ENCODE measurements at places on chromosomes 2 and 18. TPM values are rescaled to one million over a fixed set of nuclear protein-coding genes. Genes with fewer than 3 reads are reported as not detected.
A peak's percentile ranks its signal among the peaks of the same experiment; 100 is the strongest.

DNA sequence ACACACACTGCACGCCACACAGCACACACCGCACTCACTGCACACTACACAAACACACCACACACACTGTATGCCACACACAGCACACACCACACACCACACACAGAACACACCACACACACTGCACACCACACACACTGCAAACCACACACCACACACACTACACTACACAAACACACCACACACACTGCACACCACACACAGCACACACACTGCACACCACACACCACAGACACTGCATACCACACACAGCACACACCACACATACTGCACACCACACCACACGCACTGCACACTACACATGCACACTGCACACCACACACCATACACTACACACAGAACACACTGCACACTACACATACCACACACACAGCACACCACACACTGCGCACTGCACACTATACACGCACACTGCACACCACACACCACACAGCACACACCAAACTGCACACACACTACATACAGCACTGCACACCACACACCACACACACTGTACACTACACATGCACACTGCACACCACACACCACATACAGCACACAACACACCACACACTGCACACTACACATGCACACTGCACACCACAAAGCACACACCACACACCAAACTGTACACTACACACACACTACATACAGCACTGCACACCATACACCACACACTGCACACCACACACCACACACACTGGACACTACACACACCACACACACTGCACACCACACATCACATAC is 59.6 kb downstream of the ASB1 start:
- DNase-seq = no peak
- H3K27ac ChIP-seq = no peak overlapping the region
- H3K36me3 ChIP-seq = no peaks in the 10 kb centered on the region
- no peaks in the 10 kb centered on the region for H3K27me3 ChIP-seq

- peaks cover 5% of the 10 kb centered on the region for H3K4me1 ChIP-seq
- H3K27me3 ChIP-seq = peaks cover 65% of the 10 kb centered on the region
- DNase-seq = no peak
- no peaks in the 10 kb centered on the region for H3K36me3 ChIP-seq
- no peak overlapping the region for H3K27ac ChIP-seq
These were observed 5.5 kb upstream of the CYS1 start for GRCh38 chr2:10085668-10086059.

DNA sequence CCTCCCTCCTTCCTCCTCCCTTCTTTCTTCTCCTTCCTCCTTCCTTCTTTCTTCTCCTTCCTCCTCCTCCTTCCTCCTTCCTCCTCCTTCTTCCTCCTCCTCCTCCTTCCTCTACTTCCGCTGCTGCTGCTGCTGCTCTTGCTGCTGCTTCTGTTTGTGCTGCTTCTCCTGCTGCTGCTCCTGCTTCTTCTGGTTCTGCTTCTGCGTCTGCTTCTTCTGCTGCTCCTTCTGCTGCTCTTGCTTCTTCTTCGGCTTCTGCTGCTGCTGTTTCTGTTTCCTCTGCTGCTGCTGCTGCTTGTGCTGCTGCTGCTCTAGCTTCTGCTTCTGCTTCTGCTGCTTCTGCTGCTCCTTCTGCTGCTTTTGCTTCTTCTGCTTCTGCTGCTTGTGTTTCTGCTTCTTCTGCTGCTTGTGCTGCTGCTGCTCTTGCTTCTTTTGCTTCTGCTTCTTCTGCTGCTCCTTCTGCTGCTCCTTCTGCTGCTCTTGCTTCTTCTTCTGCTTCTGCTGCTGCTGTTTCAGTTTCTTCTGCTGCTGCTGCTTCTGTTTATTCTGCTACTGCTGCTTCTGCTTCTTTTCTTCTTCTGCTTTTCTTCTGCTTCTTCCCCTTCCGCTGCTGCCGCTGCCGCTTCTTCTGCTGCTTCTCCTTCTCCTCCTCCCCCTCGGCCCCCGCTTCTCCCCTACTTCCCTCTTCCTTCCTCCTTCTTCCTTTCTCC is 8.6 kb downstream of the SNRNP27 start:
- DNase-seq = no peak
- H3K36me3 ChIP-seq = peaks cover 37% of the 10 kb centered on the region
- H3K4me1 ChIP-seq = no peaks in the 10 kb centered on the region
- no peaks in the 10 kb centered on the region for H3K27me3 ChIP-seq
- H3K27ac ChIP-seq = no peak overlapping the region
- H3K4me3 ChIP-seq = no peak overlapping the region

GRCh38 chr2:183149489-183149888 is 25.2 kb downstream of the NUP35 start:
- H3K27ac ChIP-seq = no peak overlapping the region
- H3K36me3 ChIP-seq = peaks cover 8% of the 10 kb centered on the region
- no peak overlapping the region for H3K4me3 ChIP-seq
- peaks cover 2% of the 10 kb centered on the region for H3K4me1 ChIP-seq

- DNase-seq = no peak
- H3K4me1 ChIP-seq = peaks cover 12% of the 10 kb centered on the region
- H3K36me3 ChIP-seq = no peaks in the 10 kb centered on the region
- no peak overlapping the region for H3K27ac ChIP-seq
- H3K4me3 ChIP-seq = no peak overlapping the region
- peaks cover 3% of the 10 kb centered on the region for H3K27me3 ChIP-seq
These were observed 4.0 kb upstream of the MREG start for GRCh38 chr2:216017365-216017764.

DNA sequence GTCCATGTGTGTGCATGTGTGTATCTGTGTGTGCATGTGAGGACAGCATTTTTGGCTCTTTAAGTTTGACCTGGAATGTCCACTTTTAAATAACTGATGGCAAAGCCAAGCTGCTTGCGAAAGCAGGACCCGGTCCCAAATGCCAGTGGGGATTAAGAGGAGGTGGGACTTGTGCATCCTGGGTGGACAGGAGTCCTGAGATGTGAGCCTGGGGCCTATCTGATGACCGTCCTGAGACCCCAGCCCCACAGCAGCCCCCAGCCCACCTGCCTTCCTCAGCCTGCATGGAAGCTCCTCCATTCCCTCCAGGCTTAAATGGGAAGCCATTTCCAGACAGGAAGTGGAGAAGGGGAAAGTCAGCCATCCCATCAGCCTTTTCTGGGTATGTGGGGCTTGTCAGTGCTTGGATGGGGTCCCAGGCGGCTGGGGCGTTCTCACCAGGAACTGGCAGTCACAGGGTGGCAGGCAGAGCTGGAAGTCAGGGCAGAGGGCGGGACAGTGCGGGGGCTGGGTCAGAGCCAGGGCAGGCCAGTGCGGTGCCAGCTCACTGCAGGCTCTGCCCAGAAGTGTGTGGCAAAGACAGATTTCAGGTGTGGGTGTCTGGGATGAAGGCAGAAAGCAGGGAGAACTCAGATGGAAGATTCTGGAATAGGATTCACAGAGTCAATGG is 117.8 kb downstream of the ACKR3 start:
- H3K4me1 ChIP-seq = peaks cover 17% of the 10 kb centered on the region
- DNase-seq = no peak
- H3K27me3 ChIP-seq = peaks cover 12% of the 10 kb centered on the region
- no peak overlapping the region for H3K4me3 ChIP-seq
- no peaks in the 10 kb centered on the region for H3K36me3 ChIP-seq

- peaks cover 20% of the 10 kb centered on the region for H3K4me1 ChIP-seq
- DNase-seq = peak; percentile 53
- H3K36me3 ChIP-seq = no peaks in the 10 kb centered on the region
- no peak overlapping the region for H3K4me3 ChIP-seq
These were observed 4.7 kb upstream of the DNAJB2 start for GRCh38 chr2:219274361-219274921.

DNA sequence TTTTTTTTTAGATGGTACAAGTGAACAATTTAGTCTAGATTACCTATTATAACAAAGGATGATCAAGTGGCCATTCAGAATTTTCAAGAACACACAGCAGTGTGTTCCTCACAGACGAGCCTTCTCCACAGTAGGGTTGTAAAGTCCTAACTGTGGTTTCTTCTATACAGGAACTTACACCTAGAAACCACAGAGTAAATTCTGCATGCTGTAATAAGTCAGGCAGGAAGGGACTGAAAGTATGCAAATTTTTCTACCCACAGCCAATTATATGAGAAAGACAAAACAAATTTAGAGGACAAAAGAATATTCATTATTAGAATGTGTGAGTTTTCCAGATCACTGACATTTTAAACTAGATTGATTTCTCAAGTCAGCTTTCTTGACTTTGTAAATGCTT is 99.5 kb downstream of the RBMS1 start:
- H3K27me3 ChIP-seq = no peaks in the 10 kb centered on the region
- no peaks in the 10 kb centered on the region for H3K36me3 ChIP-seq
- H3K27ac ChIP-seq = no peak overlapping the region
- H3K4me3 ChIP-seq = no peak overlapping the region

- H3K4me1 ChIP-seq = peaks cover 50% of the 10 kb centered on the region
- H3K36me3 ChIP-seq = no peaks in the 10 kb centered on the region
- DNase-seq = peak; percentile 80
- peak overlapping the region; percentile 68 for H3K27ac ChIP-seq
- H3K4me3 ChIP-seq = no peak overlapping the region
- peaks cover 2% of the 10 kb centered on the region for H3K27me3 ChIP-seq
These were observed 112.6 kb downstream of the COPS8 start for GRCh38 chr2:237198164-237198855.

DNA sequence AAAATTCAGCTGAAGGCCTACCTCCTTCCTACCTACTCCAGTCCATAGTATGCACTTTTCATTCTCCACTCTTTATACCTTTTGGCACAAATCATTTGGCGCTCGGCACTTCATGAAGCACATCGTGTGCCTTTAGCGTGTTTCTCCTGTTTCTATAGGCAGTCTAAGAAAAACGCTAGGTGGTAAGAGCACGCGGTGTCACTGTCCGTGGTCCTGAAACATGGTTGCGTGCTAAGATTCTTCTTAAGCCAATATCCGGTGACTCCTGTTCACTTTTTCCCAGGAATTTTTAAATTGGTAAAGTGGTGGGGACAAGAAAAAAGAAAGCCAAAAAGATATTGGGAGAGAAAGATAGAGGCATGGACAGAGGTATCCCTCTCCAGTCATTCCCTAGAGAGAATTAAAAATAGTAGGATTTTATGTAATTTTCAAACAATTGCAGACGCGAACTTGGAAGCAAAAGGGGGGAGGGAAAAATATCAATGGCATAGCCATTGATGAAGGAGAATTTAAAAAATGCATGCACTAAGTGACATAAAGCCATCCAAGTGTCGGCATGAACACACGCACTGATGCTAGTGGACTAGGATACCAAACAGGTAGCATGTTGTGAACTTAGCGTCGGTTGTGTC is 1.4 kb upstream of the CTNNA2 start:
- H3K4me3 ChIP-seq = no peak overlapping the region
- H3K27me3 ChIP-seq = peaks cover 2% of the 10 kb centered on the region
- no peaks in the 10 kb centered on the region for H3K4me1 ChIP-seq
- H3K36me3 ChIP-seq = no peaks in the 10 kb centered on the region
- peak; percentile 80 for DNase-seq
- H3K27ac ChIP-seq = no peak overlapping the region

- H3K27me3 ChIP-seq = no peaks in the 10 kb centered on the region
- H3K4me1 ChIP-seq = no peaks in the 10 kb centered on the region
- no peaks in the 10 kb centered on the region for H3K36me3 ChIP-seq
These were observed 15.9 kb downstream of the SCG2 start for GRCh38 chr2:223586261-223586660.

PLCL1 gene
- total RNA-seq = 13.4 TPM

EGR4 gene
- total RNA-seq = not detected

MARCHF4 gene
- total RNA-seq = not detected

STK17B gene
- total RNA-seq = 8.1 TPM
